ENCODE measurements at places on chromosomes 4 and X. TPM values are rescaled to one million over a fixed set of nuclear protein-coding genes. Genes with fewer than 3 reads are reported as not detected.

Gene TET2
- polyA plus RNA-seq, result 3.6 TPM

Gene MAGEA2
- not detected for polyA plus RNA-seq

Gene MAP9
- 235 TPM for polyA plus RNA-seq

Gene TLR2
- polyA plus RNA-seq, result not detected

Gene RGN
- polyA plus RNA-seq, result 21.0 TPM
